Activated CD4-positive, alpha-beta T cell treated with anti-CD3 and anti-CD28 coated beads for 24 hours (primary cell): ENCODE measurements at places on chromosomes 5 and 9.

- DNase-seq, result no peak
Observed at GRCh38 chr5:42880496-42881150, 68.9 kb upstream of the SELENOP start.

DNA sequence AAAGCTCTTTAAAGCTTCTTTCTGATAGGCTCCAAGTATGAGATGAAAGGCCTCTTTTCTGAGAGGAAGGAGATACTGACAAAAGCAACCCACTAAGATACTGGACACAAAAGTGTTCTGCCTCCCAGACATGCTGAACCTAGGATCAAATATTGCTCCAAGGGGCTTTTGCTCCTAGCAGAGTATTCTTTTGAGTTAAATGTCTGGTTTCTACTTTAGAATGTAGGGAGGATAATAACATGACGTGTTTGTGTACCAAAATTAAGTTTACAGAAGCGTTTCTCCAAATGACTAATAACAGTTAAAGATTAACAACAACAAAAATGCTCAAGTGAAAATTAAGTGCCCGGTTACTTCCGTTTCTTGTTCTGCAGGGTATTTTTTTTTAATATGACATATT is 2293.3 kb upstream of the C9orf72 start:
- no peak for DNase-seq

DNA sequence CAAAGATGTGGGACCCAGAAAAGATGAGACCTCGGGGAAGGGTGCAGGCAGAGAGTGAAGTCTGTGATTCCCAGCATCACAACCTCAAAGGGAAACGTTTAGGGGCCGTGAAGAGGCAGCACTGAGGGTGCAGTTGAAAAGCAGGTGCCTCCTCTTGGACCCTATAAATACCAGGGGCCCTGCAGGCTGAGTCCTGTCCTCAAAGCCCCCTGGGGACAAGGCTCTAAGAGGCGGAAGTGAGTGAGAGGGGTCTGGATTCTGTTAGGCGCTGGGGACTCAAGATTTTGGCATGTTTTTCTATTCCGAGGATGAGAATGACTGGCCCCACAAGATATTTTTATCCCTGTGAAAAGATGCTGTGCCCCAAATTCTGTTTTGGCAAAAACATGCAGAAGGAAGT is 107.8 kb downstream of the THBS4 start:
- no peak for DNase-seq

GRCh38 chr5:126422994-126423788 is at the start of gene GRAMD2B:
GRAMD2B (plus strand) TSS chr5:126423409; CDS start chr5:126423607, 198 bp downstream.
- peak; percentile 37 for DNase-seq

DNA sequence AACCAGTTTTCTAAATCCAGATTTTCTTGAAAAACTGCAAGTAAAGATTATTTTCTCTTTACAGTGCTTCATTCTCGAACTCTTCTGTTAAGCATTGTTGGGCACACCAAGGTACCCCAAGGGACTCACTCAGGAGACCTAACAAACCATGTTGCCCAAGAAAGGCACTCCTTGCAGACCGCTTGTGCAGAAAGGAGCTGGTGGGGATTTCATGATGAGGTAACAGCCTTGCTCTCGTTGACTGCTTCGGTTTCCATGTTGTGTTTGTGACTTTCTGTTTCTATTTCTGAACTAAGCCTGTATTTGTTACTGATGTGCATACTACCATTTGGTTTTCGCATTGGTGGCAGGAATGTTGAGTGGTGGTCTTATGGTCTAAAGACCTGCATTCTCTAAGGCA is 266.6 kb upstream of the DAP start:
- DNase-seq, result no peak

DNA sequence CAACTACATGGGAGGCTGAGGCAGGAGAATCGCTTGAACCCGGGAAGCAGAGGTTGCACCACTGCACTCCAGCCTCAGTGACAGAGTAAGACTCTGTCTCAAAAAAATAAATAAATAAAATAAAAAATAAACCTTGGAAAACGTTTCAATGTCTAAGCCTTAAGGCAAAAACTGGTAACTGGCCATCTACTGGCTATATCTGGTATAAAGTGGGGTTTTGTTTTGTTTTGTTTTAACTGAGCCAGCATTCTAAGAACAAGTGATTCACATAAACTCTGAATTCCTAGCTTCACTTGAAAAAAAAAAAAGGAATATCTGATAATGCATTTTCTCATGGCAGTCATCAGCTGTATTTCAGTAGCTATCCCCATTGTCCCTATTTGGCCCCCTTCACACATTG is 126.1 kb upstream of the EFNA5 start:
- DNase-seq, result no peak

DNA sequence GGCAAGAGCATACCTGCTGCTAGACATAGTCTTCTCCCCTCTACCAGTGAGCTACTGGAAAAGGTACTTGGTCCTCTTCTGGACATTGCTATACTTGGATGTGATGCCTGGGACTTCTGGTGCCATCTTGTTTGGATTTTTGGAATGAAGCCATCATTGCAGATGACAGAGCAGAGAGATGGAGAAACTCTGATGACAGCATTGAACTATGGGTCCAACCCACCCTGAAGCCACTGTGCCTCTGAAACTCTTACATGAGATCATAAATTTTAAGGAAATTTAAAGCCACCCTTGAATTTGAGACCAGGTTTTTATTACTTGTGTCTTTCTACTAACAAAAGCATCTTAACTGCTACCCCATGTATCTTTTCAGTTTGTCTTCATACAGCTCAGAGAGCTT is 151.1 kb upstream of the SMIM23 start:
- DNase-seq, result no peak

GRCh38 chr5:140341591-140341990 is 4.8 kb downstream of the HBEGF start:
- no peak for DNase-seq

GRCh38 chr5:139955616-139956273 is 87.4 kb downstream of the NRG2 start:
- no peak for DNase-seq

DNA sequence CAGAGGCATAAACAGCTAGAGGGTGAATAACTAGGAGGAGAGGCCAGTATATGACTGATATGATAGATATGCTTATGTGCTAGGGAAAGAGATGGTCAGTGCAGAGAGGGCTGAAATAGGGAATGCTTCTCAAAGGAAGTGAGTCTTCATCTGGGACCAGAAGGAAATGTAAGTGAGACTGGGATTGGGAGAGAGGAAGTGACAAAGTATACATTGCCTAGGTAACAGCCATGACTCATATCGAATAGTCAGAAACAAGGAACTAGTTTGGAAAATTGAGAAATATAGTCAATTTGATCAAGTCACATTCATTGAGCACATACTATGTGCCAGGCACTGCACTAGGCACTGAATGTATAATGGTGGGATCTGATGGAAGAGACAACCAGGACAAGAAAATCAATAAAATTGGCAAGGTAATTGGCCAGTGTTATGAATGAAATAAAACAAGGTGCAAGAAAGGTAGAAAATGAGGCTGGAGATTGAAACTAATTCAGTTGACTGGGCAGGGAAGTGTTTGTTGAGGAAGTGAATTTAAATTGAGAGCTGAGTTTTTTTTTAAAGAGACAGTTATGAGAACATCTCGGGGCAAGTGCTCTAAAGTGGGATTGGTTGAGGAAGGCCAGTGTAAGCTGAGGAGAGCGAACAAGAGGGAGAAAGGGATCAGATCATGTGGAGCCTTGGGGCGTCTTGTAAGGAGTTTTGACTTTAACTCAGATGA is 4.3 kb downstream of the ERAP2 start:
- DNase-seq, result no peak
